Stimulated activated CD8-positive, alpha-beta memory T cell treated with anti-CD3 and anti-CD28 coated beads, Interleukin-15, amount 100 ng/mL, for 48 hours (primary cell): ENCODE measurements at places on chromosomes 12 and 14.

- DNase-seq: no peak
These were observed 33.2 kb downstream of the RFLNA start for GRCh38 chr12:124328116-124328515.

DNA sequence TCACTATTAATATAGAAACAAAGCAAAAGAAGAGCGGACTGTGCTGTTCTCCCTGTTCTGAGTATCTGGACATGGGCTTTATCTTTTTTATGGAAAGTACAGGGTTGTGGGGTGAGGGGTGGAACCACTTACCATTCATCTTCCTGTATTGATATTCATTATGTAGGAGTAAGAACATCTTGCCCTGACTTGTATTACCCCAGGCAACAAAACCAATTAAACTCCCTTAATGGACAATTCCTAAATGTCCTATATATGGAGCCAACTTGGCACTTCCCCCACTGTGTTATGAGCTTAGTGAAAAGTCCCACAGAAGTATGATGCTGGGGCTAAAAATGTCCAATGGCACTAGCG, 139.9 kb upstream of the KRR1 start:
- no peak for DNase-seq

DNA sequence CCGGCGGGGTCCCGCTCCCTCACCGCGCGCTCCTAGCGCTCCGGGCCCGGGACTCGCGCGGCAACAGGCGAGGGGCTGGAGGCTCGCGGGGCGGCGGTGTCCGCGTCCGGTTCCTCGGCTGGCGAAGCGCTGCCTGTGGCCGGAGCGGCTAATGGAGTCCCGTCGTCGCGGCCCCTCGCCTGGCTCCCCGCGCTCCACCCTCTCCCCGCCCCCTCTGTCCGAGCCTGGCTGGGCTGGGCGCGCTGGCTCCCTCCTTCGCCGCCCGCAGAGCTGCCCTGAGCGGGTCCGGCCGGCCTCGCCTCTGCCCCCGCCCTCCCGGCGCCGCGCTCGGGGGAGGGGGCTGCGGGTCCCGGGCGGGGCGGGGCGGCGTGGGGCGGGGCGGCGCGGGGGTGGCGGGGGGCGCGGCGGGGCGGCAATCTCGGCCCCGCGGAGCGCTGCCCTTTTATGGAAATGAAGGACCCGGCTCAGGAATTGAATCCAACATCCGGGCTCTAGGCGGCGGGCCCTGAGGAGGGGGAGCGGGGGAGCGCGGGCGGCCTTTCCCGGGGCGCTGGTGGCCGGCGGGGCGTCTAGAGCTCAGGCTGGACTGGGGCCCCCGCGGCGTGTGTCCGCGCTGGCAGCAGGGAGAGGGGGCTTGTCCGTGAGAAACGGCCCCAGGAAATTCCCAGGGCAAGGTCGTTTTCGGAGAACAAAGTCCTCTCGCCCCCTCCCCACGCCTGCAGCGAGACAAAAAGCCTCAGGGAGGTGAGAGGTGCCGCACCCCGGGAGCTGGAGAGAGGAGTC, at the start of gene FERMT2:
Gene FERMT2, minus strand, starts transcription at position 153 of the 783 bp plus-strand sequence. CDS start 482 bp downstream, outside the sequence.
- DNase-seq: no peak

DNA sequence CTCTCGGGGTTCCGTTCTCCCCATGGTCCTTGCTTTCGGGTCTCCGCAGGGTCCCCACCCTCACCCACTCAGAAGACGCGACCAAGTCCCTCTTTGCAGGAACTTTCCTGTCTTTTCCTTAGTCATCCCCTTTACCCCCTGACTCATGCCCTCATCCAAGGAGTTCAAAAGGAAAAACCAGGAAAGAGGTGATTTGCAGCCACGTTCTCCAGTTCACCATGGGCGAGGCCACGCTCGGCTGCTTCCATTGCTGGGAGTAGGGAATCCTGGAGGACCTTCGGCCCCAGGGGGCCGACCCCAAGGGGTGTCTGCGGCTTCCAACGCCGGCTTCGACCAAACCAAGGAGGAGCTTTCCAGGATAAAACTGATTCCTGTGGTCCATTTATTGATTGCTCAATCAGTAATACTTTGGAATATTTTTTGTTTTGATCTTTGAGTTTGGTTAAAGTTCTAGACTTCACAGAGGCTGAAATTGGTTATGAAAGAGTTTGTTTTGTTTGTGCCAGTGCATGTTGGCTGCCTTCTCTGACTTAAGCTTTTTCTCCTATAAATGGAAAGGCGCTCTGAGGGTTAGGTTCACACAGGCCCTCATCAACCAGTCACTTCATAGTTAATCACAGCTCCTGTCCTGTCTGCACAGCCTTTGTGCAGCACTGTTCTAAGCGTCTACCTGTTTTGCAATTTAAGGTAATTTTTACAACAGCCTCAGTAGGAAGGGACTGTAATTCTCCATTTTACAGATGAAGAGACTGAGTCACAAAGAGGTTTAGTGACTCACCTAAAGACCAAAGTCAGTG, 827 bp downstream of the ALDH2 start:
- DNase-seq: no peak

- DNase-seq: no peak
These were observed 66.4 kb upstream of the FLRT2 start for GRCh38 chr14:85463512-85463911.

DNA sequence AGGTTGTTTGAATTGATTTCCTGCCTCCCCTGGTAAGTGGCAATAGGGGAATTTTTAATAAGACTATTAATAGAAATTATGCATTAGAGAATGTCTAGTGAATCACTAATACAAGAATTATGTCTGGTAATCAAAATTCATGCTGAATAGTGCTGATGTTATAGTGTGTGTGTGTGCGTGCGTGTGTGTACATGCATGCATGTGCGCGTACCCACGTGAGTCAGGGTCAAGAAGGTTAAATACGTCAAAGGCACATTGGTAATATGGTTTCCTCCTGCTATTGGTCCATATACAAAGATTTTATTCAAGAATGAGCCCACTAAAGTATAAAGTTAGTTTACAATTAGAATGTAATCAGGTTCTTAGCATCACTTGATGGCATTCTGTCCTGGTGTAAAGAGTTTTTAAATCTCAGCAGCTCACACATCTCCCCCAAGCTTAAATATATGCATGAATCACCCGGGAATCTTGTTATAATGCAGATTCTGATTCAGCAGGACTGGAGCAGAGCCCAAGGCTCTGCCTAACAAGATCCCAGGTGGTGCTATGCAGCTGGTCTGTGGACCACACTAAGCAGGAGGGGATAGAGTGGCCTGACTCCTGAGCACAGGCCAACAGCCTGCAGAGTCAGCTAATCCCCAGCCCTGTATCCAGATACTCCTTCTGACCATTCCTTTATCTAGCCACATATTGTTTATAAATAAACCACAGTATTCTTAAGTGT, 43.9 kb downstream of the TTC9 start:
- no peak for DNase-seq

DNA sequence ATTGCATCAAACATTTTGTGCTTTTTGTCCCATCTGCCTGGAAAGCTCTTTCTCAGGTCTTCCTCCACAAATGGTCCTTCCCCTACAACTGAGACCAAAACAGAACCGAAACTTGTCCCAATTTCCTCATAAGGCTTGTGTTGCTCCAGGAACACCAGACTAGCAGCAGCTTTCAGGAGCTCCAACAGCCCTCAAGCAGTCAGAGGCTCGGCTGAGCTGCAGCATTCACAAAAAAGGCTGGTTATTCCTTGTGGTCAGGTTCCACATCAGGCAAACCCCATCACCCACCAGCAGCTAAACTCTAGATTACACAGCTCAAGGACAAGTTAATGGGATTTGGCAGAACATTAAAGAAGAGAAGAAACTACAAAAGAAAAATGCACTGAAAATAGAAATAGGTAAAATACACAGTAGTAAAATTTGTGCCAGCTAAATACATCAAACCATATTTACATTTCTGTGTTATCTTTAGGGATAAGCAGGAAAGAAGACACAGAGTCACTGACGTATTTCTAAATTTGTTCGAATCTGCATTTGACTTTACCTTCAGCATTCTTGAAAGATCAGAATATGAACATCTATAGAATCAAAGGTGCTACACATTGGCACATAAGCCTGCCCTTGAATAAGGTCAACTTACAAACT, 141.2 kb downstream of the STXBP6 start:
- DNase-seq: no peak

DNA sequence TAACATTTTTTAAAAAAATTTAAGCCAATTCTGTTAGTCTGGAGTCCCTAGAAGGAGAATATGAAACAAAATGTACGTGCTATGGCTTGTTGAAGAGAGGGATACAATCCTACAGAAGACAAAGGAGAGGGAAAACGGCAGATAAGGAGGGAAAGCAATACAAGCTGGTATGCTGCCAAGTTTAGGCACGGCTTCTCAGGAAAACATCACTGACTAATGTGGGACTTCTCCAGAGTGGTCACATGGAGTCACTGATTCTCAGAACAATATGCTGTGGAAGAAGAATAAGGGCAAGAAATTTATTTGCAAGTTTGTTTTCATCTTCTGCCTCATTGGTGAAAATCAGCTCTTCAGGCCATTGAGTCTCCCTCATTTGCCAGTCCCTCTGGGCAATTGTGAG, 22.9 kb upstream of the NR1H4 start:
- DNase-seq: no peak

- DNase-seq: no peak
These were observed 132.4 kb upstream of the PZP start for GRCh38 chr12:9340422-9341259.

DNA sequence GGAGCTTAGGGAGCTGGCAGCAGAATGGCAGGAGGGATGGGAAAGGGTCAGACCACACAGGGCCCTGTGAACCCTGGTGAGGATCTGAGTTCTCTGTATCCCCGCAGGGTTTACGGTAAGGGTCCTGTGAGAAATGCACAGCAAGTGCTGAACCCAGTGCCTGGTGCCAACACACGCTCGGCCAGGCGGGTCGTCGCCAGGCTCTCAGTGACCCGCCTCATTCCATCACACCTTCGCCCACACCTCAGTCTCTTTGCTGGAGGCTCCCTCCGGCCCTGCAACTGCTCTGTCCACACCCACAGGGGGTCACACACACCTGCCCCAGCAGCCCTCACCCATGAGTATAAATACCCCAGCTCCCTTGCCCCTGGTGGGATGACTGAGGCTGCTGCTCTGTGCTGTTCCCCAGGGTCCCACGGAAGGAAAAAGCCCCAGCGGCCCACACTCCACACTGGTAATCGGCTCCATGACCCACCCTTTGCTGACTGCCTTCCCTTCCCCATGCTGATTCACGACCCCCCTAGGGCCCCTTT, 23.1 kb downstream of the CAMKK2 start:
- no peak for DNase-seq

DNA sequence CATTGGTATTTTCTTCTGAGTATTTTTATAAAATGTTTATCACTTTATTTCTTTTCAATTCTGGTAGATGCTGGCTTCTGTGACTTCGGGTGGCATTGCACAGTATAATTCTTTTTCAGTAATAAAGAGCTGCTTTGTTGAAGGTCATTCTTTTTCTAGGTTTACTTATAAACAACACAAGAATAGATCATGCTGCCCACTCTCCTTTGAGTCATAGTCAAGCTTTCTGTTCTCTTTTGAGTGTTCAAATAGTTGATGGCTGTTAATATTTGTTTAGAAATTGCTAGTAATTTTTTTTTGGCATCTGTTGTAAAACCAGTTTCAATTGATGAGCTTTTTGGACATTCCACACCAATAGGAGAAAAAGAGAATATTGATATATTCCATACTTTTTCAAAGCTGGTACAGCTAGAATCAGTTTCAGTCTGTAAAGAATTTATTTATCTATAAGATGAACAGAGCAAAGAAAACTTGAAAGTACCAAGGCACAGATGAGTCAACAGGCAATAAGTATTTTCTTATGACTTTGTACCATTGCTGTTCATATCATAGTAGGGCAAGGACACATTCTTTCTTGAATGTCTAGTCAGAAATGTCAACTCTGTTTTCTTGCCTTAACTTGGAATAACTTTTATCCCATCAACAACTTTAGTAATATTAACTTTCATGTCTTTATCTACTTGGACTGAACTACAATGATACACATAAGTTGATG, 513.0 kb upstream of the SEL1L start:
- no peak for DNase-seq

GRCh38 chr12:104742551-104743201, 215.4 kb downstream of the SLC41A2 start:
- no peak for DNase-seq

GRCh38 chr12:70364695-70365397, 1.2 kb upstream of the KCNMB4 start:
- no peak for DNase-seq

DNA sequence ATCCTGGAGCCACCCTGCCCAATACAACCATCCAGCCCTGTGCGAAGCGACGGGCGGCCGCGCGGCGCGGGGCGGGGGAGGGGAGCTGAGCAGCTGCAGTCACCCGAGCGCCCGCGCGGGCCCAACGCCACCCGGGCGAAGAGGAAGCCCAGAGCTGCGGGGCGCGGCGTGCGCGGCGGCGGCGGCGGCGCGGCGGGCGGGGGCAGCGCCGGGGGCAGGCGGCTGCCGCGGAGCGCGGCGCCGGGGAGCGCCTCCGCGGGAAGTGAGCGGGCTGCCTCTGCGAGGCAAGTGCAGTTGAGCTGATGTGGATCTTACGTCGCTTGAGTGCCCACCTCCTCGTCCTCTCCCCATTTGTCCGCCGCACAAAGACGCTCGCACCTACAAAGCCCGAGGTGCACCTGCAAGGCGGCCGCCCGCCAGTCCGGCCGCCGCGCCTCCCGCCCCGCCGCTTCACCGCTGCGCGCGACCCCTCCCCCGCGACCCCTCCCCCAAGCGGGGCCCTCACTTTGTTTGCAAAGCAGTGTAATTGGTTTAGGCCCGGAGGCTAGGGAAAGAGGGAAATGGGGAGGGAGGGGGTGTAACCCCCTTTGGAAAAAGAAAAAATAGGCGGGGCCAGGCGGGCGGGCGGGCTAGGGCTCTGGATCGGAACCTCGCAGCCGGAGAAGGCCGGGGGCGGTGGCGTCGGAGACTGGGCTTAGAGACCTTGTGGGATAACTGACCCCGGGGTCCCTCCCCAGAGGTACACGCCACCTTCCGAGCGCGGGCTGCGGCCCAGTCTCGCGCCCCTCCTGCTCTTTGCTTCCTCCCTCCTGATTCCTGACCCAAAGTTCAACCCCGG, at the start of the genes FOXA1 and TTC6:
Gene FOXA1, minus strand, starts transcription at position 279 of the 838 bp plus-strand sequence. Its CDS starts 277 bp downstream, at position 2.
Gene TTC6, plus strand, starts transcription at position 659 of the 838 bp plus-strand sequence. CDS start 26,436 bp downstream, outside the sequence.
- no peak for DNase-seq

DNA sequence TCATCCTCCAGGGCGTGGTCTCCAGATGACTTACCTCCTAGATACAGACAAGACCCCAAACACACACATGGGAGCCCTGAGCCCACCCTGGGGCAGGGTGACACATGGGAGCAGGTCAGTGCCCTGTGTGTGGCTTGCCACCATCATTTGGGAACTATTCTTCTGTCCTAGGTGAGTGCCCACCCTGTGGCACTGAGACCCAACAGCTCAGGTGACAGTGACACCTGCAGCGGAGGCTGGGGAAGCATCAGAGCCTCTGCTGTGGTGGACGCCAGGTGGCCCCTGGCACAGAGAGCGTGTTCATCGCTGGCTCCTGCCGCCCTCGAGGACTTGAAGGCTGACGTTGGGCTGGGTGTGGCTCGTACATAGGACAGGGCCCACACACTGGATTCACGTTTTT, 23.0 kb downstream of the SFSWAP start:
- no peak for DNase-seq

GRCh38 chr12:19533567-19533966, 94.3 kb downstream of the AEBP2 start:
- no peak for DNase-seq

GRCh38 chr12:19410211-19410610, 29.1 kb upstream of the AEBP2 start:
- DNase-seq: no peak
